ENCODE measurements at places on chromosomes 2 and 18.

DNA sequence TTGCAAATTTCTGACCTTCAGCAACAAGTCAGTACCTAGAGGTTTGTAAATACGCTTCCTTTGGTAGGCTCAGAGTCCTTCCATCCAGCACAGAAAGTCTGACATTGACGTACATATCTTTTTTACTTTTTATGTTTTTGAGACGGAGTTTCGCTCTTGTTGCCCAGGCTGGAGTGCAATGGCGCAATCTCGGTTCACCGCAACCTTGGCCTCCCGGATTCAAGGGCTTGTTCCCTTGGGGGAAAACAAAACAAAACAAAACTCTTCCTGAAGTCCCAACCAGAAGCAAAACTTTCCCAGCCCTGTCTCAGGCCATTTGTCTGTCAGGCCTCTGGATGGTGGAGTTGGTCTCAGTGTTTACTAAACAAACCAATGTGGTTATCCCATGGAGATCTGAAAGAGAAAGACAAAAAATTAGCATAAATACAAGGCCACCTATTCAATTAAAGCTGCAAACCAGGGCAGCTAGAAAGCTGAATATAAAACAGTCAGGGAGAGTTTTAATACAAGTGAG, 29.6 kb upstream of the ATL2 start:
- no peak for DNase-seq

- no peak for DNase-seq
These were observed 251.3 kb downstream of the CDCA7 start for GRCh38 chr2:173605994-173606393.

- no peak for DNase-seq
These were observed 612.4 kb downstream of the NYAP2 start for GRCh38 chr2:226011716-226012450.

GRCh38 chr2:228681426-228681825, 499.9 kb upstream of the SPHKAP start:
- no peak for DNase-seq

DNA sequence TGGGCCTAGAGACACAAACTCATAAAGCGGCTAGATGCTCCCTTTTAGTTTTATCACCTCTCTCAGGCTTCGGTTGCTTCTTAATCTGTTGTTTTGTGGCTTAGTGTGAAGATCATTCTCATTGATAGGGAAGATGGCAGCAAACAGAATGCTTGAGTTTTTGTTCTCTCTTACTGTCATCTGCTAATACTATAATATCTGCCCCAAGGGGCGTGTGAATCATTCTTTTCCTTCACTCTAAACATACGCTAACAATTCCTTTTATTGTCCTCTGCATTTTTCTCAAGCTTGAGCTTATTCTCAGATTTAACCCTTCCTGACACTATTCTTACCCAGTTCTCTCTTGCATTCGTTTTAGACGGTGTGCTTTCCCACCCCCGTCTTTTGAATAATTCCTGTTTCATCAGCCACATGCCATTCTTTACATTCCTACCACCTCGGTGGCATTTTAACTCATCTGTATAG, 323.9 kb upstream of the NRP2 start:
- DNase-seq = no peak

GRCh38 chr18:10197097-10197496, 257.3 kb upstream of the APCDD1 start:
- no peak for DNase-seq

DNA sequence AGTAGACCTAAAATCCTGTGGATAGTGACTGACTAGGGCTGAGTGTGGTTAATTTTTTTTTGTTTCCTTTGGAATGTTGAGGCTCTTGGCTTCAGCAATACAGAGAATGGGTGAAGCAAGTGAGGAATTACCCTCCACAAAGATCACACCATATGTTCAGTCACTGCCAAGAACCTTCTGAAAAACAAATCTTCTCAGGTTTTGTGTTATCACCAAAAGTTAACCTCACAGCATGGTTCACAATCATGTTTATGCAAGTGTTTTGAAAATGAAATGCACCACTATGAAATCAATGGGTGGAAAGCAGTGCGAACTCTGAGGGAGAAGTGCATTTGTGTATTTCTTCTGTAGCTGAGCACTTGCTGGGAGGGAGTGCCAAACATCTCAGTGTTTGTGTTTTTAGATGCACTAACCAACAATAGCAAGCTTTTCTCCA, 44.4 kb downstream of the SPATS2L start:
- DNase-seq = no peak

DNA sequence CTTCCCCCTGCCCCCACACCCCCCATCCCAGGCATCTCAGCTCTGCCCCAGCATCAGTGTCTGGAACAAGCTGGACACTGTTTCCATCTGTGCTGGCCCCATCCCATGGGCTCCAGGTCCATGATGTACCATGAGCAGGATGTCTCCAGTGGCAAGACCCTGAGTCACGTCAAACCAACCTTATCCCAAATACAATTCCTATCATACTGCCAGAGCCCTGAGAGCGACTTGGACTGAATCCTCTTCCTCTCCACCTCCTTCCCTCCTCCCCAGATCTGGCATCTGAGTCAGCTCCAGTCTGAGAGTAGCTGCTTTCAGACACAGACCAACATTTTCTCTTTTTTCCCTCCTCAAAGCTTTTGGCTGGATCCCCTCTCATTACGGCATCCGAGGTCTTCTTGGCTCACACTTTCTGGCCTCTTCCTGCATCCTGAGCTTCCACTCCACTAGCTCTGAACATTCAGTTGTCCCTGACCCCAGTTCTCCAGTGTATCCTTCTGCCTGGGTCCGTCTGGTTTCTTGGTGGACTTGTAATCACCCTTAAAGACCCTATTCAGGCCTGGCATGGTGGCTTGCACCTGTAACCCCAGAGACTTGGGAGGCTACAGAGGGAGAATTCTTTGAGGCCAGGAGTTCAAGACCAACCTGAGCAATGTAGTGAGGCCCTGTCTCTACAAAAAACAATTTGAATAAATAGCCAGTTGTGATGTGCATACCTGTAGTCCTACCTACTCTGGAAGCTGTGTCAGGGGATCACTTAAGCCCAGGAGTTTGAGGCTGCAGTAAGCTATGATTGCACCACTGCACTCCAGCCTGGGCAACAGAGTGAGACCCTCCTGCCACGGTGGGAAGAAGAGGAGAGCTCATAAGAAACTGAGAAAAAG, 68.3 kb downstream of the ACKR3 start:
- DNase-seq = no peak

DNA sequence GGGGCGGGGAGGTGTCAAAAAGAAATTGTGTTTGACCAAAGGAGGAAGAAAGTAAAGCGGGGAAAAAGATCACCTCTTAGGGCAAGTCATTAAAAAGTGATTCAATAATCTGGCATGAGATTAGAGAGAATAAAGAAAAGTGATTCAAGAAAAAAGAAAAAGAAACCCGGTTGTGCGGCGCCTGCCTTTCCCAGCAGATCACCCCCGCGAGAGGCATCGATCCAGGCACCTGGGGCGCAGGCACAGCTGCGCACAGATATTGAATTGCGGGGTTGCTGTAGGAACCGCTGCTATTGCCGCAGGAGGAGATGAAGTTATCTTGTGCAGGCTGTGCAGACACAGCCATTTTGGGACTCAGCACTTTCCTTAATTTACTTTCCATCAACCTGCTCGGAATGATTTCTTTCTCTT, 71.2 kb downstream of the PLB1 start:
- peak; percentile 37 for DNase-seq

- DNase-seq = no peak
These were observed 538.2 kb downstream of the NYAP2 start for GRCh38 chr2:225937625-225938187.

DNA sequence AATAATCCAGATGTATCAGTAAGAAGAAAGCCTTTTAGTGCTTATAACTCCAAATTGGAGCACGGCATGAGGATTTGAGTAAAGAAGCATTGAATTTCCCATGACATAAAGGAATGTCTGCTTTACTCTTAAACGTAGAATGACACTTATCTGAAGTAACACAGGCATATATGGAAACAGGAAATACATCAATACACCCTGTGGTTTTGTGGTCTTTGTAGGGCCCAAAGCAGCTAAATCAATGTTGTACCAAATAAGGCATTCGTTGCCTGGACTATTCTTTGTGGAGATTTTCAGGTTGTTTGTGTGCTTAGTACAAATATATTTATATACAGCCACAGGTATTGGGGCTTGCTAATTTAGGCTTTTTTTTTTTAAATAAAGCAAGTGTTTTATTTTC, 660.5 kb downstream of the LRRTM4 start:
- no peak for DNase-seq

- no peak for DNase-seq
These were observed 495.7 kb upstream of the SMIM21 start for GRCh38 chr18:75923169-75923568.

GRCh38 chr18:37805773-37806404, 240.3 kb upstream of the CELF4 start:
- DNase-seq = no peak

DNA sequence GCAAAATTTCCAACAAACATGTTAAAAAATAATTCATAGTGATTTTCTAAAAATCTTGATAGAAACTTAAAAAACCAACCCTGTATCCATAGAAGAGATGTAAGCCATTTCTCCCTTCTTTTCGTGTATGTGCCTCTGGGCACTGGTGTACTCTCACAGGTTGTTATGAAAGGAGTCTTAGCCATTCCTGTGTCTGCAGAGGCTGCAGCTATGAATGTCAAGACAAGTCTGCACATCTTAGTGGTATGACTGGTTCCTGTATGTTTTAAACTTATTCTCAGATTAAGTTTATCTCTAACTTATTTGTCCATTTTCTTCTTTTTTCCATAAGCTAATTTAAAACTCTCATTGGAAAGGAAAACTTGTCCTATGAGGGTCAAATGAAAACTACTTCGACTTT, 84.0 kb downstream of the DPP4 start:
- no peak for DNase-seq

DNA sequence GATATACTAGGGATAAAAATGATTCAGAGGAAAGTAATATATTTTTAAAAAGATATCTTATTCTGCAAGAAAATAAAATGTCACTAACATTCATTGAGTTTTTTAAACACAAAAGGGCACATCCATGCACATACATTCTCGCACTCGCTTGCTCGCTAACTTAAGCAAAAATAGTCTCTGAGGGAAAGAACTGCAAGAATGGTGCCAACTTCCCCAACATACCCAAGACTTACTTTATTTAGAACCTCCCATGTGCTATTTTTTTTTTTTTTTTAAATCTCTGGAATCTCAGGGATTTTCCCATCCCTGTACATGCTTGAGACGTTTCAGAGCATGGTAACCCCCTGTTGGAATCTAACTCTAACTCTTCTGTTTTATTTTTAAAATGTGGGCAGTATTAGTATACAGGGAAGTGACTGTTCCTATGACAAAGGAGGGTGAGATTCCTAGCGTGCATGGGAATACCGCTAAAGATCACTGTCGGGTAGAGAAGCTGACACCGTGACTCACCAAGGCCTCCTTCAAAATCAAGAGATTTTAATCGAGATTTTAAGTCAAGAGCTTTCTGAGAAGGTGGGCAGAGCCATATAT, 187.9 kb upstream of the ZEB2 start:
- no peak for DNase-seq

GRCh38 chr2:46298272-46298521, 990 bp downstream of the EPAS1 start:
- no peak for DNase-seq

- DNase-seq = no peak
These were observed 665 bp upstream of the CACNB4 start for GRCh38 chr2:152099367-152100050.

DNA sequence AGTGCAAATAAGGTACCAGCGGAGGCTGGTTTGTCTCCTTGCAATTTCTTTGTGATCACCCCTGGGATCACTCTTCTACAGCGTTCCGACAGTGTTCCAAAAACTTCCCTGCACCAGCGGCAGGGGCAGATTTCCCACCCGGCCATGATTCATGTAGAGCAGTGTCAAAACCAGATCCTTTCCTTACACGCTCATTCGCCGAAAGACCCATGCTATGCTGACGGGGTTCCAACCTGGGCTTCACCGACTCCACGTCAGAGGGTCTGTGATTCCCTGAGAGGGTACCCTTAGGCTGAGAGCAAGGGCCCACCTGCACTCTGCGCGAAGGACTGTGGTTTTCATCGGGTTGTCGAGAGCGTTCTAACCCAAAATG, 423 bp upstream of the TTC27 start:
- no peak for DNase-seq

- DNase-seq = no peak
These were observed 12.8 kb downstream of the EFR3B start for GRCh38 chr2:25054720-25055119.

DNA sequence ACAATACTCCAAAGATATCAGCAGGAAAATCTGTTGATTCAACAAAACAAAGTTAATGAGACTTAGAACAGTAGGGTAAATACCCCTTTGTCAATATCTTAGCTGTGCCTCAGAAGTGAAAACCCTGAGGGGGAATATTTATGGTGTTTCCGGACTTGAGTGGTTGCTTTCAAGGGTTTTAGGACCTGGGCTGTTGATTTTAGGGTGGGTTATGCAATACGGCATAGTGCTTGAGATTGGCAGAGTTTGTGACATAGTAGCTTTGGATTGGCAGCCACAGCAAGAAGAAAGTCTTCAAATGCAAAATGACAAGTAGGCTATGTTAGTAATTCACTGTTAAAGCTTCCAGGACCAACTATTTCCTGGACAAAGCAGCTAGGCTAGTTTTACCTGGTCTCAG, 826.3 kb upstream of the CDH2 start:
- no peak for DNase-seq

DNA sequence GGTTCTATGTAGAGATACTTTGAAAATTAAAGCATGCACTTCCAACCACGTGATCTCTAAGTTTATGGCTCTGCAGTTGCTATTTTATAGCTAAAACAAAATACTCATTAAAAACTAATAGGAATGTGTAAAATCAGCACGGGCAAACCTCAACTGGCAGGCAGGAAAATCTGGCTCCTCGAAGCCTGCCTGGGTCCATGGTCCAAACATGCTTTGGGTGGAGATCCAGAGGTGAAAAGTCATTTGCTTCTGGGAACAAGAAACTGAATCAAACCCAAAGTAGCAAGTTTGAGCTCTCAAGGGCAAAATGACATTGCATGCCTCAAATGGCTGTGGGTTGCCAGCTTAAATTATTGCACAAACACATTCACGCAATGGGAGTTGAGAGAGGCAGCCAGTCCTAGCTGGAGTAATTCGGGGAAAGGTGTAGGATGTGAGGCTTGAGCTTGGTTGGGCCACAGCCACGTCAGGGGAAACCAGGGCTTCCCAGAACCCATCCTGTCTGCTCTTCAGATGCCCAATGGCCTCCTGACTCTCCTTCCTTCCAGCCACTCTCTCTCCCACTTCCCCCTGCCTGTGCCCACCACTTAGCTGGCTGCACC, 75.2 kb upstream of the LCLAT1 start:
- DNase-seq = no peak

GRCh38 chr2:38653380-38653714, 12.6 kb upstream of the GALM start:
- no peak for DNase-seq

- DNase-seq = no peak
These were observed 22.1 kb downstream of the CIB4 start for GRCh38 chr2:26619096-26619495.

Measured in NCI-H2081 treated with DMSO at 0.1 percent for 48 hours (cell line).